ENCODE measurements at places on chromosomes 5 and 9.

DNA sequence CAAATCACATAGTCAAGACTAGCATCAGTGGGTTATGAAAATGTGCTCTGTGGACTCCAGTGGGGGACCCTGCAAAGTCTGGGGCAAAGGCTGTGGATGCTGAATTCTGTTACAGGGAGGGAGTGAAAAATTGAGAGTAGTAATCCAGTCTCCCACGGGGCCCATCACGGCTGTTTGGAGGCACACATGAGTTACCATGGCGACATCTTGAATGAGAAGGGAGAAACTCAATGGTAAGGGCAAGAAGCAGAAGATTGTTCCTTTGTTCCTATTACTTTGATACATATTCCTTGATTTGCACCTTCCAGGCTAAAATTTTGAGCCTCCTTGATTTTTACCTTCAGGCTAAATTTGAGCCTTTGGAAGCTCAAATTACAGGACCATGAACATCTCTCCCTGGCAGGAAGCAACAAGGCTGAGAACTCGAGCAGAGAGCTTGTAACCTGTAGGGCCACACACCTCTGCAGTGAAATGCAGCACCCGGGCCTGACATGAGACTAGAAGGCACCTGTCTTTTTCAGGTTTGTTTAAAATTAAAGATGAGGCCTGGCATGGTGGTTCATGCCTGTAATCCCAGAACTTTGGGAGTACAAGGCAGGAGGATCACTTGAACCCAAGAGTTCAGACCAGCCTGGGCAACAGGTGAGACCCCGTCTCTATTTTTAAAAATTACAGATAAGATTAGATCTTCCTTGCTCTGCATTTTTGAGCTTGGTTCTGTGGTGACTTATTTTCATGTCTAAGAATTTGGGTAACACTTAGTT is 31.0 kb upstream of the ZFR start:
- DNase-seq: no peak

DNA sequence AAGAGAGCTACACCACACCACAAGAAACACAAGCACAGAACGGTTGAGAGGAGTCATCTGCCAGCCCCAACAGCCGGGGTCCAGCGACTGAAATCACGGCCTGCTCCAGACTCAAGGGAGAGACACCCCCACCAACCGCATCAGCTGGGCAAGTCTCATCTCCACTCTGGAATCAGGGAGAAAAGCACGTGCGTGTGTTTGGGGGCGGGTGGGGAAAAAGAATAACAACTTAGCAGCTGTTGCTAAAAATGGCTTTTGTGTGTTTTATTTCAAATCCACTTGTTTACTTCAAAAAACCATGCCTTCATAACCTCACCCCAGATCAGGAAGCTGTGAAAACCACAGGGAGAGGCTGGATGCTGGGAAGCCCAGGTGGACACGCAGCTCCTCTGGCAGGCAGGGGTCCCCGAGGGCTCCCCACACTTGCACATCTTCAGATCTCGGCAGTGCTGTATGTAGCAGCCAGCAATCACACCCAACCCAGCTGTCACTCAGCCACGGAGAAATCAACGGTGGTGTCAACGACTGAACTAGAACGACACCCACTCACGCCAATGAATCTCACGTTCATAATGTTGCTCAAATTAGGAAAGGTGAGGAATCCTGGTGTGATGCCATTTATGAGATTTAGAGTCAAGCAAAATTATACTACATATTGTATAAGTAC is 19.0 kb downstream of the PNPLA7 start:
- DNase-seq: no peak

- DNase-seq: no peak
Measured at GRCh38 chr5:72145348-72145747, 38.1 kb downstream of the MAP1B start.

GRCh38 chr9:354453-354852 is 139.8 kb downstream of the DOCK8 start:
- no peak for DNase-seq

DNA sequence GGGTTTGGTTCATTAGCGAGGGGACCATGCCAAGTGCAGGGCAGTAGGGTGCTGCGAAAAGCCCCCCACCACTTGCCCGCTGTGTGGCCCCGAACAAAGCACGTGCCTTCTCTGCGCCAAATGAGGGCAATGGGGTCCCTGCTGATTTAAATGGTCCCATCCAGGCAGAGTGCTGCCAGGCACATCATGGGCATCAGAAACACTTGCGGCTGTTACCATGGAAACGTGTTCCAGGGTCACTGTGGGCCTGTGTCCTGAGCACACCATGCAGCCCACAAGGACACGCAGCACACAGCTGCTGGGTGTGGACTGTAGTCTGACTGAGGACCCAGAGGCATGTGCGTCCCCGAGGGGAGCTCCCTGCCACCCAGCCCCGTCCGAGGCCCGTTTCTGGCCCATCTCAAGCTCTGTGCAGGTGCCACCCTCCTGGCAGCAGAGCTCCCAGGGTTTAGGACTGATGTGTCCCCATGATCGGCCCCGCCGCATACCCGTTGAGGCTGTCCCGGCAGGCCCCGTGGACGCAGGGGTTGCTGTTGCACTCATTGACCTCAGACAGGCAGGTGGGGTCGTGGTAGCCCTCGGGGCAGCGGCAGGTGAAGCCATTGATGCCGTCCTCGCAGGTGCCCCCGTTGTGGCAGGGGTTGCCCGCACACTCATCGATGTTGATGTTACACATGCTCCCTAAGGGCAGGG is 31.3 kb upstream of the SEC16A start:
- no peak for DNase-seq

GRCh38 chr9:27726244-27727081 is 153.2 kb upstream of the C9orf72 start:
- peak; percentile 53 for DNase-seq

- no peak for DNase-seq
Measured at GRCh38 chr9:17509151-17509550, 69.7 kb upstream of the SH3GL2 start.

DNA sequence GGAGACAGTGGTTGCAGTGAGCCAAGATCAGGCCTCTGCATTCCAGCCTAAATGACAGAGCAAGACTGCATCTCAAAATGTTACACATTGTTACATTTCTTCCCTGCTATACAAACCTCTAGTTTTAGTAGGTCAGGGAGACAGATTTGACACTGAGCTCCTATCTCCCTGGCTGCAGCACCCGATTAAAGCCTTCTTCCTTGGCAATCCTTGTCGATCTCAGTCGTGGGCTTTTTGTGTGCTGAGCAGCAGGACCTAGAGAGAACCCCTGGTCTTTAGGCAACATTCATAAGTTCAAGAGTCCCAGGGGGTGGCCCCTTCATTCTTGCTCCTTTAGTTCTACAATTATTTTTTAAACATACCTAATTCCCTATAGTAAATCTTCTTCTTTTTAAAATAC is 13.0 kb downstream of the SERINC5 start:
- no peak for DNase-seq

GRCh38 chr9:98885575-98886295 is 58.0 kb upstream of the COL15A1 start:
- DNase-seq: no peak

- DNase-seq: no peak
Measured at GRCh38 chr5:60960591-60960990, 15.6 kb downstream of the NDUFAF2 start.

DNA sequence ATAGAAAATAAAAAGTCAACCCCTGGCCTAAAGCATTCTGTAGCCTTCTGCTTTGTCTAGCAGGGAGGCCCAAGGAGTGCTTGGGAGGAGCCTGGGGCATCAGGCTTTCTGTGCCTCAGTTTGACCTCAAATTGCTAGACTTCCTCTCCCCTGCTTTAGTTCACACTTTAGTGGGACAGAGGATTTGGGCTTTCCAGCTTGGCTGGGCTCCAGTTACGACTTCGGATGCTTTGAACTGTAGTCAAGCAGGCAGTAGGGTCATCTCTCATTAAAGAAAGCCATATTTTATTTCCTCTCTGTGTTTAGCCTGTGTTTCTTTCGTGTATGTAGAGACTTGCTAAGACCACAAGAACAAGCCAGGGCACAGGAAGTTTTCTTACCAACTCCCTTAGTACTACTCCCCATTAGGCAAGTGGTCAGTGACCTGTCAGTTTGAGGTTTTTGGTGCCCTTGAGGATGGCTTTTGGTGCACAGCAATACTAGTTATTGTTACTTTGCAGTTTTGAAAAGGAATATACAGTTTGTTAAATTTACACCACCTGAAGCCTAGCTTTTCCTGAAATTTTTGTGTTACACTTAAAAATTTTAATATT is 334.7 kb downstream of the NDUFS4 start:
- no peak for DNase-seq

- no peak for DNase-seq
Measured at GRCh38 chr9:38160613-38161215, 91.7 kb upstream of the SHB start.

DNA sequence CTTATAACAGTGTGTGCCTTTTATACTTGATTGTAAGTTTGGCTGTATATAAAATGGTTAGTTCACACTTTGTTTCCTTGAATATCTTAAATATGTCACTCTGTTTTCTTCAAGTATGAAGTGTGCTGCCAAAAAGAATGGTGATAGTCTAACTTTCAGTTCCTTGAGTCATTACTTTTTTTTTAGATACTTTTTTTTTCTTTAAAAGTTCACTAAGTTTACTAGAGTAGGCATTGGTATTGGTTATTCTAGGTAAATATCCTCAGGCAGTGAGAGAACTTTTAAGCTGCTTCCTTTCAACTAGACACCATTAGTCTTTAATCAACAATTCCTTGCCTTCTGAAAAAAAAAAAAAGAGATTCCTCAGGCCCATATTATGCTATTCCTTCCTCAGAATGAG is 41.9 kb downstream of the SPEF2 start:
- no peak for DNase-seq

GRCh38 chr9:109956717-109957440 is 176.9 kb downstream of the PALM2AKAP2 start:
- no peak for DNase-seq

DNA sequence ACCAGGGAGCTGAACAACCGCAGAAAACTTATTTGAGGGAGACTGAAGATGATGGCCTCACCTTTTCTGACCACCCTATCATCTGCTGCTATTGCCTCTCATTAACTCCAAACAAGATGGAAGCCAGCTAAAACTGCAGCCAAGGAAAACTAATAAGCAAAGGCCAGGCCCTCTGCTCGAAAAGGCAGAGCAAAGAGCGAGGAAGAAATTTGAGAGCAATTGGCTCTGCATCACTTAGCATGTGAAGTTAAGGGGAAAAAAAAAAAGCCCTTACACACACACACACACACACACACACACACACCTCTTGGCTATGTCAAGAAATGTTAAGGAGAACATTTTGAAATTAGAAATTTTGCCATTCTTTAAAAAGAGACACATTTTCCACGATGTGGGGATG is 228.1 kb upstream of the CYLC2 start:
- DNase-seq: no peak

- DNase-seq: no peak
Measured at GRCh38 chr5:6273090-6273735, 105.1 kb downstream of the MED10 start.

- DNase-seq: no peak
Measured at GRCh38 chr9:2677915-2678889, 39.1 kb upstream of the KCNV2 start.

DNA sequence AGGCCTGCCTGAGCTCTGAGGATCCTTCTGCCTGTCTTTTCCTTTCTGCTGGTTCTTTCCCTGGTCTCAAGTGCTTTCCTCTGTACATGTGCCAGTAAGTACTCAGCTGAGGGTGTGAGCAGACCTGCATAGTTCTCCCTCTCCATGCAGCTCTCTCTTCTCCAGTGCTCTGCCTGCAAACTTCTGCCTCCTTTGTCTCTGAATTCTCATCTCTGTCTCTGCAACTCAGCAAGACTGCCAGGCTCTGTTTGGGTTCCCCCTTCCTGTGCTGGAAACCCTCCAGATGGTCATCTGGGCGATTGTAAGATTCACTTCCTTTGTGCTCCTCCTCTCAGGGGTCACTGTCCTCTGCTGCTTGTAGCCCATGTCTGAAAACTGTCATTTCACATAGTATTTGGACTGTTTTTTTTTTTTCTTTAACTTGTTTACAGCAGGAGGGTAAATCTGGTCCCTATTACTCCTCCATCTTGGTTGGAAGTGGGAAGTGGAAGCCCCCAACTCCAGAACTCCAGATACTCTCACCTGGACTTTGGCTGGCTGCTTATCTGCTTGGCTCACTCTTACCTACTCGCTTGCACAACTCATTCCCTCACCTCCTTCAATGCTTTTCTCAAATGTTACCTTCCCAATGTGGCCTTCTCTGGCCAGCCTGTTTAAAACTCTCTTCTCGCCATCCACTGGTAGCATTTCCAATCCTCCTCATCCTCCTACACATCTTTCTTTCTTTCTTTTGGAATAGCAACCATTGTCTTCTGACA is 175.3 kb upstream of the TBC1D2 start:
- DNase-seq: no peak

- no peak for DNase-seq
Measured at GRCh38 chr9:10855847-10856246, 243.0 kb upstream of the PTPRD start.

DNA sequence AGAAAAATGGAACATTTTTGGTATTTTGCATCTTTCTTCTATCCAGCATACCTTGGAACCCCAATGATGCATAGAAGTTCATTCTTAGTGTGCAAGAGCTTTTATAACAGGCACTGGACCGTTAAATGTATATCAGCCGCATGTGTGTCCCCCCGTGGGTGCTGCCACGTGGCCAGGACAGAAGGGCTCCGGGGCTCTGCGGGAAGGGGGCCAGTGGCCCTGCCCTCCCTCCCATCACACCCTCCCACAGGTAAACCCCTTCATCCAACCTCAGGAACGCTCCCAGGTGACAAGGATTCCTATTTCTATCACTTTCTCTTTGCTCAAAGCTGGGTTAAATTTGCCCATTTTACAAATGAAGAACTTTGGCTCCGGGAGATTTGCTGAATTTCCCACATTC is 393.4 kb upstream of the IRX4 start:
- no peak for DNase-seq

DNA sequence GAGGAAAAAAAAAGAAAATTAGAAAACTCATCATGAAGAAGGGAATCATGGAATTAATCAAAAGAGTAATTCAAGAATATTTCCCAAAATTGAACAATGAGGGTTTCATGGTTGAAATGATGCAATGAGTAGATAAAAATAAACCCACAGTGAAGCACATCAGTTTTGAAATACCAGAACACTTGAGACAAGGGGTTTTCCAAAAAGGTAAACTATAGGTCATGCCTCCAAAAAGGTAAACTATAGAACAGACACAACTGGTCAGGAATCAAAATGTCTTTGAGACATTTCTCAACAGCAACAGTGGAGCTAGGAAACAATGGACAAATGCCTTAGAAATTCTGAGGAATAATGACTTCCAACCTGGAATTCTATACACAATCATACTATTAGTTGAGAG is 60.2 kb upstream of the PCSK5 start:
- DNase-seq: no peak
